Right lung (tissue), 10 donors: ENCODE measurements at places on chromosomes 7 and 10. TPM values are rescaled to one million over a fixed set of nuclear protein-coding genes. Genes with fewer than 3 reads are reported as not detected.

ANKRD22 gene
- 0.70 TPM for polyA plus RNA-seq

CUBN gene
- 3.3 TPM for polyA plus RNA-seq

OR9A2 gene
- not detected for polyA plus RNA-seq

PTPRN2 gene
- 6.2 TPM for polyA plus RNA-seq

CALHM3 gene
- polyA plus RNA-seq, result not detected

IL6 gene
- polyA plus RNA-seq, result 0.52 TPM

CALHM1 gene
- 0.06 TPM for polyA plus RNA-seq

RSU1 gene
- polyA plus RNA-seq, result 117 TPM

DYNC1I1 gene
- 10.8 TPM for polyA plus RNA-seq

CYCS gene
- polyA plus RNA-seq, result 68.2 TPM

PRKCQ gene
- 6.2 TPM for polyA plus RNA-seq

PROSER2 gene
- 3.4 TPM for polyA plus RNA-seq

CAMK1D gene
- 5.4 TPM for polyA plus RNA-seq

LRGUK gene
- 1.9 TPM for polyA plus RNA-seq

ABCF2 gene
- 22.3 TPM for polyA plus RNA-seq

ZNF467 gene
- polyA plus RNA-seq, result 17.8 TPM

TBX20 gene
- polyA plus RNA-seq, result not detected

LRRD1 gene
- 0.42 TPM for polyA plus RNA-seq

ITPRID1 gene
- polyA plus RNA-seq, result 0.04 TPM

PDGFA gene
- polyA plus RNA-seq, result 30.4 TPM

GPNMB gene
- 2.9 TPM for polyA plus RNA-seq

PAX2 gene
- not detected for polyA plus RNA-seq
